ENCODE measurements at places on chromosomes 1 and 21. TPM values are rescaled to one million over a fixed set of nuclear protein-coding genes. Genes with fewer than 3 reads are reported as not detected.
A peak's percentile ranks its signal among the peaks of the same experiment; 100 is the strongest.

The PTPRU gene
- 87.2 TPM for total RNA-seq

The LRRC53 gene
- total RNA-seq, result not detected

The DCST2 gene
- 1.2 TPM for total RNA-seq

The NPHS2 gene
- not detected for total RNA-seq

The EDARADD gene
- total RNA-seq, result not detected

The CLCA4 gene
- 1.0 TPM for total RNA-seq

The ZNF648 gene
- total RNA-seq, result 0.39 TPM

The OR2M7 gene
- not detected for total RNA-seq

The OR10J1 gene
- not detected for total RNA-seq

GRCh38 chr1:153057375-153057774 lies at the start of gene SPRR2A:
TSS of gene SPRR2A (minus strand) at chr1:153057512. CDS start at chr1:153056735, 777 bp downstream.
- DNase-seq, result no peak

GRCh38 chr1:23838401-23838866 lies 13.2 kb upstream of the HMGCL start:
- peak; percentile 94 for DNase-seq

- no peak for DNase-seq
These were observed 40.0 kb upstream of the IKBKE start for GRCh38 chr1:206430031-206430983.

Data from upper lobe of left lung (tissue), 6 donors.